ENCODE measurements at places on chromosomes 5 and 9.

GRCh38 chr5:139699351-139699750 is 51.2 kb downstream of the CXXC5 start:
- no peak for DNase-seq

DNA sequence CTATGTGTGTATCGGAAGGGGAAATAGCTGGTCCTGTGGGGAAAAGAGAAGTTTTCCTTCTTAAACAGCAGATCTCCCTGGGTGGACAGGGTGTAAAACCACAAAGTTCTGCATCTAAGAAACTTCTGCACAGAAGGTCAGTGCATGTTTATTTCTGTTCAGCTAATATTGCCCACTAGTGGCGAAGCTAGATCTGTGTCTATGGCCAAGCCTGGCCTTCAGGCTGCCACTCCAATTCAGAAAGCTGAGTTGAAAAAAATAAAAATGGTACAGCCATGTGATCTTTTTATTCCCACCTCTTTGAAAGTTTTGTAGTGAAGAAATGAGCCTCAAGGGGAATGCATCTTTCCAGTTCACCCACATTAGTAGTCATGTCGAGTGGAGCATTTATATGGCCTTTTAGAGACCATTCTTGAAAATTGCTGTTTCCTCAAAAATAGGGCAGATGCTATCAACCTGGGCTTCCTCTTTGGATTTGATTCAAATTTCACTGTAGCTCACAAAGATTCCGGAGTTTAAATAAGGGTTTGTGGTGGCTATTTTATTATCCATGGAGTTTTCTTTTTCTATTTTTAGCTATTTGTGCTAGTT is 488.0 kb downstream of the PRELID2 start:
- DNase-seq: no peak

- DNase-seq: no peak
Measured at GRCh38 chr5:175015028-175015685, 290.8 kb downstream of the MSX2 start.

- no peak for DNase-seq
Measured at GRCh38 chr5:110262749-110263148, 463.7 kb downstream of the TMEM232 start.

DNA sequence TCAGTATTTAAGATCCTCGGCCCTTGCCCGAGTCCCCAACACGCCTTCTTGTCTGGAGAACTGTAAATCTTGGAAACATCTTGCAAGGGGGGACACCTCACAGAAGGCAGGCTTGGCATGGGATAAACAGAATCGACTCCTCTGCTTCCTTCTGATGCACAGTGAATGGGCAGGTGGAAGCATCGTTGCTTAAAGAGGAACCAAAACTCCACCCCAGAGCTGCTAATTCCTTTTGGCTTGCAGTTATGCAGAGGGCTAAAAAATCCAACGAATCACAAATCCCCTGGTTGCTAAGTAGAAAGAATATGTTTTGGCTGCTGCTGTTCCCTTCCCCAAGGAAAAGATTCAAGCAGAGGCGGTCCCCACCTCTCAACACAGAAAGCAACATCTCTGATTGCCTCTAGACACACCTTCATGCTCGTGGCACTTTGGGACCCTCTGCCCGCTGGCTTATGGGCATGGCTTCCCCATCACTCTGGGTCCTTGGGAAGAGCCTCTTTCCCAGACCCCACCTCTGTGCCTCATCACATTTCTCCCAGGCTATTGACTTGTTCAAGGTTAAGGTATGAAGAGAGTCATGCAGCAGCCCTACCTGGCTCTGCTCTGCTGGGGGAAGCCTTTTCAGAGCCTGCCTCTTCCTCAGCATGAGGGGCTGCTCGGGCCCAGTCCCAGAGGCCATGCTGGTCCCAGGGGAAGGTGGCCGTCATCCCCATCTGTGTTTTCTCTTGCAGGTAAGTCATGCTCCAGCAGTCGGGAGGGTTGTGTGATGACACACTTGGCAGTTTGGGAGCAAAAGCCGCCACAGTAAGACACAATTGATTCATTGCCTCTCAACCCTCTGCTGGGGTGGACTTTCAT is 137.1 kb downstream of the KCNIP1 start:
- DNase-seq: no peak

DNA sequence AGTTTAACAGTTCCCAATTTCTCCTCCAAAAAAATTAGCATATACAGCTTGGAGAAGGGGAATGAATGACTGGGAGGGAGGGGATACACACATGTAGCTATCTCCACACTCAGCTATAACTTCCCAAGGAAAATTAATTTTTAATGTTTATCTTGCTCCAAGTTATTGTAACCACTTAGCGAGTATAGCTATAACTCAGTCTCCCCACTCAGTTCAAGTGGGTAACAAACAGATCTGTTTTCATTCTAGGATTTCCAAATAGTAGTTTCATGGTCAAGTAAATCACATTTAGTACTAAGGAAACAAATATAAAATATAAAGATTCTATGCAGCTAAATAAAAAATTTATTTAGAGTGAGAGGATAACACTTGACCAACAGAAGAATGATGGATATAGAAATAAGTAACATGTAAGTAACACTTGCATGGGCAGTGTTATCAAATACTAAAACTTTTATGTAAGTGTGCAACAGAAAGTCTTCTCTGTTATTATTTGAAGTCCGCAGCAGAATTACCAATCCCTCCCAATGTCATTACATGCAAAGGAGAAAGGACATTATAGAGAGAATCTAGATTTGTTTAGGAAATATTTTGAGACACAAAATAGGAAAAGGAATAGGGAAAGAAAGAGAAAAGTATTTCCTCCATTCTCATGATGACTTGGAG is 10.2 kb upstream of the NFIB start:
- DNase-seq: no peak

DNA sequence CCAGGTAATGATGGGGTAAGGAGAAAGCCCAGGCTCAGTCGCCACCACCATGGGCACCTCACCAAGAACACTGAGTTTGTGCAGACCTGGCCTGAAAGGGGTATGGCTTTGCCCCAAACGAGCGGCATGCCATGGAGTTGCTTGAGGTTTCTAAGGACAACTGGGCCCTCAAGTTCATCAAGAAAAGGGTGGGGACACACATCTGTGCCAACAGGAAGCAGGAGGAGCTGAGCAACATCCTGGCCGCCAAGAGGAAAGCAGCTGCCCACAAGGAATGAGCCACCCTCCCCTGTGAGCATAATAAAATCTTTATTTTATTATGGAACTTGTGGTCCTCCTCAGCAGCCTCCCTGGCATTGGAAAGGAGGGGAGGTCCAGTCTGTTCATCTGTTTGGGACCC is 23.8 kb downstream of the CD14 start:
- DNase-seq: no peak

- no peak for DNase-seq
Measured at GRCh38 chr5:128708841-128709240, 170.8 kb upstream of the FBN2 start.

- no peak for DNase-seq
Measured at GRCh38 chr5:22722056-22722455, 131.1 kb downstream of the CDH12 start.

DNA sequence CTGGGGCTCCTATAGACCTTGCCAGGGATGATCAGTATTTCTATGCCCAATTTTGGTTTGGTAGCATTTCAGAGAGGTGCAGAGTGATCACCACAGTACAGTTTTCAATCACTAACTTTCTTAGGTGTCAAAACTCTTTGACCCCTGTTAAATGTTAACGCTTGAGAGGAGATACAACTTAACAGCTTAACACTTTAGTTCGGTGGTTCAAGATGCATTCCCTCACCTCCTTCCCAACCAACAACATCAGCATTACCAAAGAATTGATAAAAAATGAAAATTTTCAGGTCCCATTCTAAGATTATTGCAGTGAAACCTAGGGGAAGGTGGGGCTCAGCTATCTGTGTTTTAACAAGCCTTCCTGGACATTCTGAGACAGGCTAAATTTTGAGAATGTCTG is 16.2 kb downstream of the ALDH1A1 start:
- no peak for DNase-seq

DNA sequence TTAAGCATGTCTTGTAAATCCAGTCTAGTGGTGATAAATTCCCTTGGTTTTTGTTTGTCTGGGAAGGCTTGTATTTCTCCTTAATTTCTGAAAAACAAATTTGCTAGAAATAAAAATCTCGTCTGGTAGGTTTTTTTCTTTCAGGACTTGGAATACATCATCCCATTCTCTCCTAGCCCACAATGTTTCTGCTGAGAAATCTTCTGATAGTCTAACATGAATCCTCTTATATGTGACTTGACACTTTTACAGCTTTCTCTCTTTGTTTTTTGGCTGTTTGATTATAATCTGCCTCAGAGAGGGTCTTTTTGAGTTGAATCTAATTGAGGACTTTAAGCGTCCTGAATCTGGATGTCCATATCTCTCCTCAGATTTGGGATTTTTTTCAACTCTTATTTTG is 104.9 kb downstream of the FEM1C start:
- no peak for DNase-seq

GRCh38 chr9:32877103-32877502 is 93.8 kb downstream of the TMEM215 start:
- DNase-seq: no peak

DNA sequence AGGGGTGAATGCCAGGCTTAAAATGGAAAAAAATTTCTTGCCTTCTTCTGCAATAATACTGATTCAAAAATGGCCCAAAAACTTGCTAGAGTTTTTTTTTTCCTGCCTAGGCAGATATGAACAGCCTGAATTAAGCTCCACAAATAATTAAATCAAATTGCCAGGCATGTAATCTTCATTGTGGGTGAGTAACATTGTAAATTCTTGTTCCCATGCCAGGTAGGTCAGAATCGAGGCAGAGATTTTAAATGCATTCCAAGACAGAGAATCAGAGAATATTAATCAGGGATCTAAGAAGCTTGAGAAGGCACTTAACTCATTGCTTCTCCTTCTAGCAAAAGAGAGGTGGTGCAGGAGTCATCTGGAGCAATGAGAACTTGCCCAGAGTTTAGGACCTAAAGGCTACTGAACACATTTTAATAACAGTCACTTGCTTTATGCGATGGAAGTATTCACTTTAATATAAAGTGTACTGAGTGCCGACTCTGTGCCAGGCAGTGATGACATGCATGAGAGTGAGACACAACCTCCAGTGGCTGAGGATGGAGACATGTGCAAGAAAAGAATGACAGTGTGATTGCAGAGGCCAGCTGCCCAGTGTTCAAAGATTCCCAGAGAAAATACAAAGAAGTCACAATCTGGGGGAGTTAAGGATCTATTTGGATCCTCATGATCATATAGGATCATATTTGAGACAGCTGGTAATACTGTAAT is 102.3 kb downstream of the APBA1 start:
- DNase-seq: no peak

DNA sequence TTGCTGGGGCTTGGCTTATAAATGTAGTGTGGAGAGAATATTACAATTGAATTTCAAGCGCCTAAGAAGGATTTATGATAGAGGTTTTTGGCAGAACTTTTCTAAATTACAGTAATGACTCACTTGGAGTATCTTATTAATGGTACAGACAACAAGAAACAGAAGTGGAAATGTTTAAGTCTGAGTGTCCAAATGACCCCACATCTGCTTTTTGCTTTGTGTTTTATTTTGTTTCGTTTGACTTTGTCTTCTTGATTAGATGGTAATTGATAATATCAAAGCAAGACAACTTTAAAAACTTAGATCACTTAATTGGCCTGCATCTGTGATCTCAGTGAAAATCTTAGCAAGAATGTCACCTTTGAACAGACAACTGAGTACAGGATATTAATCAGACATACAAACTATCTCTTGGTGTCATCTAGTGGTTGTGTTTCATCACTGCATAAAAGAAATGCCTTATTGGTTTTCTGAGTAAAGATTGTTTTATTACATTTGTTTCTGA is 577.4 kb downstream of the ISL1 start:
- no peak for DNase-seq

- no peak for DNase-seq
Measured at GRCh38 chr9:111897601-111898137, 1.1 kb downstream of the UGCG start.

DNA sequence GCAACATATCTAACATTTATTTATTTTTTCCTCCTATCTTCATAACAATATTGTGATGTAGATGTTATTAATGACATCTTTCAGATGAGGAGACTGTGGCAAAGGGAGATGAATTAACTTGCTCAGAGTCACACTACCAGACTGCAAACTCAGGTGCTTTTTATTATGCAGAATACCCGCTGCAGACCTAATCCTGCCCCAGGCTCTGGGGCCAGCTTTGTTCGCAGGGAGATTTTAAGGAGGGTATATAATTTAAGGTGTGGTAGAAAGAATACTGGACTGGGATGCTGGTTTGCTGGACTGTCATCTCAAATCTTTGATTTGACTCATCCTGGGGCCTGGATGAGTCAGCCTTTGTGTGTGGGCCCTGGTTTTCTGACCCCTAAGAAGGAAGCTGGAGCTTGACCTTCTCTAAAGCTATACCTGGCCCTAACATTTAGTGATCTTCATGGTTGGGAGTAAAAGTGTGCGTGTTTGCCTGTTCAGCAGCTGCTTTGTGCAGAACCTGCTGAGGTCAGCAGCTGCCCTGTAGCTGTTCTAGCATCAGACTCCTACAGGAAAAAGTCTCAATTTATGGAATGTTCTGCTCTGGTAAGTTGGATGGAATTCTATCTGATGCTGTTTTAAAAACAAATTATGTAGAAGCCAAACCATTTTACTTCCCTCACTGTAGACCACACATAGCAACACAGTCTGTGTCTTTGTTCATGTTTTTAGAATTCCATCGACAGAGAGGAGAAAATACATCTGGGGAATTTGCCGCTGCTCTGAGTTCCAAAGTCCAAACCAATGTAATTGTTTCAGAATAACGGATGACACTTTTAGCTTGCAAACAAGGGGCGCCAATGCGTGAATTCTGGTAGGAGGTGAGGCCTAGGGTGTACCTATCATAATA is 4.5 kb downstream of the SLC36A1 start:
- DNase-seq: no peak

- no peak for DNase-seq
Measured at GRCh38 chr5:101782352-101783103, 513.6 kb downstream of the SLCO4C1 start.

DNA sequence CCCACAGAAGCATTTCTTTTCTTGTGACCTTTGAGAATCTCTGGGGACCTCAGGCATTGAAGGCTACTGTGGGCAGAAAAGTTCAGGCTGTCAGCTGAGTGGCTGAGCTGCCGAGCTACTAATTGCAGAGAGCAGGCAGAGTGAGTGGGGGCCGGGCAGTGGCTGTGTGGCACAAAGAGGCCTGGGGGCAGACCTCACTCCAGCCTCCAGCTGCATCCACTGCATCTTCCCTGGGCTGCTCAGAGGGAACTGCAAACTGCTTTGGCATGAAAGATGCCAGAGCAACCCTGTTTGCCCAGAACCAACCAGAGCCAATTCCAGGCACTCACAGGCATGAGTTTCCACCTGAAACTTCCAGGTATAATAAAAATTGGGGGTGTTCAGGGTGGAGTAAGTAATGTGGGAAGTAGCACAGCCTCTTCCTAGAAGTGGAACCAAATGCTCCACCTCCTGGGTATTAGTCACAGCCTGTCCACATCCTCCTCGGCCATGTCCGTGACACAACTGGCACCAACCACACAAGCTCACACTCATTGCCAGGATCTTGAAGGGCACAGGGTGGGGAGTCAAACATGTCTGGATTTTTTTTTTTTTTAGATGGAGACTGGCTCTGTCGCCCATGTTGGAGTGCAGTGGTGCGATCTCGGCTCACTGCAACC is 548.9 kb downstream of the BNC2 start:
- no peak for DNase-seq

GRCh38 chr9:97892421-97892820 is 29.9 kb downstream of the TRMO start:
- no peak for DNase-seq

Measured in activated T-cell treated with anti-CD3 and anti-CD28 coated beads for 48 hours (primary cell).